Anterior cingulate cortex (tissue), 58 donors: ENCODE measurements at places on chromosomes 6 and 20.

- DNase-seq: no peak
These were observed 226.3 kb upstream of the KCNG1 start for GRCh38 chr20:51249215-51249614.

- DNase-seq: no peak
These were observed 145.3 kb downstream of the AIG1 start for GRCh38 chr6:143205991-143206390.

DNA sequence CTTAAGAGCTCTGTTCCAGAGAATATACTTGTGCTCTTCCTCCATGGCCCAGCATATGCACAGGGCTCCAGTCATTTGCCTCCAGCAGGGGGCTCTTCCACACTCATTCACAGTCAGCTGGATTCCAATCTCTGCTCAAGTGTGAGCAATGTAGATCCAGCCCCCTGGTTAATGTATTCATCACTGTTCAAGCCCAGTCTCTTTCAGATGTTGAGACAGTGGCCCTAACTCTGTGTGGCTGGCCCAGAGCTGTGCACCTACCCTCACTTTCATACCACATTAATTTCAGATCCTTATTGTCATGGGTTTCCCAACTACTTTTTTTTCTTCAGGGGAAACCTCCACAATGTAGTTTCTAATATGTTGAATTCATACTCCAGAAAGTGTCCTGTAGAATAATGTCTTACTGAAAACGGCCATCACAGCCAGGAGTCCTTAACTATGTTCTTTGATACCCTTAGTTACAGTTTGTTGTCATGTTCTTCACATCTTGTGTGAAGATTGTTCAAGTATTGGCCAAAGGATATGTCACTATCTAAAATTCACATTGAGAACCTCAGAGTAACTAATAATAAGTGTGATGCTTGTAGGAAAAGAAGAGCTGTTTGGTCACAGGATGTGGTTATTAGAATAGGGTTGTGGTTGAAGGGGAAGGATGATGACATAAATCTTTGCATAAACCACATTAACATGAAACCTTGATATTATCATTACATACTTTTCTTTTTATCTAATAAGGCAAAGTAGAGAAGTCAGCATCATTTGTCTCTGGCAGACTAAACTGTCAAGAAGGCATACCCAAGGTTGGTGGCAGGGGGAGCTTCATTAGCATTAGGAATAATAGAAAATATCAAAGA is 14.4 kb upstream of the HLA-DQA1 start:
- DNase-seq: no peak

DNA sequence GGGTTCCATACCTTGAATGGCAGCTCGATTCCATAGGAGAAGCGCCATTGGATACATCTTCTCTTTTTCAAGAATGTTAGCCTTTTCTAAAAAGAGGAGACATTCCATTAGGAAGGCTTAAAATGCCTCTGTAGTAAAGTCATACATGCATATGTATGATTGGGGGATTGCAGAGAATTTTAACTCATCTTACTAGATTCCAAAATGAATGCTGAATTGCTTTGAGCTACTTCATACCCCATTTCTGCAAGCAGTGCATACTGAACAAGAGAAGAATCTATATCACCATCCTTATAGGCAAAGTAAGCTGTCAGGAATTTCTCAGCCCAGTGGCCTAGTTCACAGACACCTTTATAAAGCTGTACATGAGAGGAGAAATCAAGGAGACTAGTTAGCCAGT is 80.3 kb downstream of the NDUFAF5 start:
- no peak for DNase-seq

DNA sequence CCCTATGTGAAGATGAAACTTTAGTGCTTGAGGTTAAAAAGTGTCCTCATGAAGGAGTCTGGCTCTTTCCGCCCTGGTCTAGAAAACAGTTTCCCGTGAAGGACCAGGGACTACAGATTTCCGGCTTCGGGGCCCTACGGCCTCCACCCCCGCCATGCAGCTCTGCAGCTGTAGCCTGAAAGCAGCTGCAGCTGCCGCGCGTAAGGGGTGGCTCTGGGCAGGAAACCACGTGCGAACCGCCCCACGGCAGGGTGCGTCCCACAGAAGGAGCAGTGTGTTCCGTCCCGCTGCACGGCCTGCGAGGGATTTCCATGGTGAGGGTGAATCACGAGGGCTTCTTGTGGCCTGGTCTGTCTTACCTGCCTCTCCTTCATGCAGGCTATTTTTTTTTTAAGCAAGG is 117.0 kb downstream of the ERMARD start:
- no peak for DNase-seq

- no peak for DNase-seq
These were observed 591.4 kb downstream of the RNF144B start for GRCh38 chr6:18978337-18979128.

DNA sequence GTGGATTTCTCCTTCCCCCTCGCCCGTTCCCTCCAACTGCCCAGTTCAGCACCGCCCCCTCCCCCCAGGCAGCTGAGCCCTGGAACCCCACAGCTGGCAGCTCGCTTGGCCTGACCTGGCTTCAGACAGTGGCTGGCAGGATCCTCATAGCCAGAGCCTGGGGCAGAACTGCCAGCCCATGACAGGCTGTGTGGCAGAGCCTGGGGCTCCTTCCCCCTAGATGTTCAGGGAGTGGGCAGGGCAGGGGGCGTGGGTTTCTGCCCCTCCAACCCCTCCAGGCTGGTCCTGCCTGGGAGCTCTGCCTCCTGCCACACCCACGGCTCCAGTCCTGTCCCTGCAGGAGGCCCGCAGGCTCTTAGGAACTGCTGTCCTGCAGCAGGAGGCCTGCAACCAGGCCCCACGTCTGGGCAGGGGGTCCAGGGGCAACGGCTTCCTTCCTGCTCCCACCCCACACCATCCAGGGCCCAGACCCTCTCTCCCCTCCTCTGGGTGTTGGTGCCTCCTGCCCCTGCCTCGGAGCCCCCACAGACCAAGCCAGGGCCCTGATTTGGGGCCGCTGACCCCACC is 9.6 kb upstream of the KCNQ2 start:
- DNase-seq: no peak

- no peak for DNase-seq
These were observed 49.6 kb upstream of the PTPRK start for GRCh38 chr6:128569732-128570679.

- no peak for DNase-seq
These were observed 54.0 kb upstream of the IPCEF1 start for GRCh38 chr6:154410619-154411072.

GRCh38 chr6:111406200-111406721 is 76.8 kb downstream of the REV3L start:
- DNase-seq: no peak

DNA sequence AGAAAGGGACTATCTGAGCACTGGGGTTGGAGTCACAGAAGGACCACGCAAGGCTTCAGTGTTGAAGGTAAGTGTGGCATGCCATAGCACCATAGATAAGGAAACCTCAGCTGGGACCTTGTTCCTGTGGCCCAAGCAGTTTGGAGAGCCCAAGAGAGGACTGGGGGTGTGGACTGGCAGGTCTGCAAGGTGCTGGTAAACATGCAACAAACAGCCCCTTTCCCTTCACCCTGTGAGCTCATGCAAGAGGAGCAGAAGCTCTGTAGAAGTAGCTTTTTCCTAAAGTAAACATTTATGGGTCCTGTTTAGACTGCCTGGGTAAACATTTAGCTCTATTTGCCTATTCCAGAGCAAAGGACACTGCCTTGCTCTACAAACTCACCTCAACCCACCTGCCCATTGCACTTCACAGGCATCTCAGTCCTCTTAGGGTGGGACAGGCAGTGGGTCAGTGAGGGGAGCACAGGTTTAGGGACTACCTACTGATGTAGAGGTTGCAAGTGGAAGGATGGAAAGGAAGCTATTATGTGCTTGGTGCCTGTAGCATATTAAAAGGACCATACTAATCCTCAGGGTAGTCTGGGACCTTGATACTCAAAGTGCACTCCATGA is 12.0 kb downstream of the ZSCAN31 start:
- DNase-seq: no peak
